ENCODE measurements at places on chromosomes 6 and 20.

- no peak for DNase-seq
Measured at GRCh38 chr20:1173698-1174097, 11.1 kb downstream of the TMEM74B start.

- no peak for DNase-seq
Measured at GRCh38 chr20:1010659-1011058, 8.5 kb upstream of the RSPO4 start.

GRCh38 chr6:39791311-39791710, 865 bp upstream of the DAAM2 start:
- no peak for DNase-seq

DNA sequence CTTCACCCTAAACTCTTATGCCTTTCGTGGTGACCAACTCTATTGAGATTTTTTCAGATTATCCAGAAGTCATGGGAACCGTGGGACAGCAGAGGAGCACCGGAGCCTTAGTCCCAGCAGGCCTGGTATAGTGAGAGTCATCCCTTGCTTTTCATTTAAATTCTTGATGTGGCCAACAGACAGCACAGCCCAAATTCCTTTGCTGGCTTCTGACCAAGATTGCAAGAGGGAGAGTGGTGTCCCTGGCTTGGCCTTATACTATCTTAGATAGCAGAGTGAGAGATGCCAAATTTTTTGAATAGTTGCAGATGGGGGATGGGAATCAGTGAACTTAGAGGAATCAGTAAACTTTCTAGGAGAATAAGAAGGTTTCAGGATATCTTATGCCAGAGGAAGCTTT, 7.8 kb downstream of the STX11 start:
- no peak for DNase-seq

- no peak for DNase-seq
Measured at GRCh38 chr6:9028086-9028485, 592.7 kb upstream of the SLC35B3 start.

DNA sequence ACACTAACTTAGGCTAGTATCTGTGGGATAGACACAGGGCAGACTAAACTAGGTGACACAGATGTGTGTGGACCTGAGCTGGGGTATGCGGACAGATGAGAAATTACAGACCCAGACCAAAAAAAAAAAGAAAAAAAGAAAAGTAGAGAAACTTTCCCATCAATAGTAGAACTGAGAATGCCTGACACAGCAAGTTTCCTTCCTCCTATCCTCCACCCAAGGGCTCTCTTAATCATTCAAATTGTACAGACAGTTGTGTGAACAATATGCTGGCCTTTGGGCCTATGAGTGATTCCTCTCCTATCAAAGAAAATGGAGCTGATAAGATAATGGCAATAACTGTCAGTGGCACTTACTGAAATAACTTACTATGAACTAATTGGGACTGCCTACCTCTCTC, 226.7 kb upstream of the PRDM1 start:
- no peak for DNase-seq

- DNase-seq = no peak
Measured at GRCh38 chr6:130426066-130426721, 60.4 kb downstream of the TMEM200A start.

GRCh38 chr6:51578362-51578761, 509.1 kb downstream of the PKHD1 start:
- DNase-seq = no peak

Measured in progenitor cell of endocrine pancreas (in vitro differentiated cells).